ENCODE measurements at places on chromosomes 1 and 21. TPM values are rescaled to one million over a fixed set of nuclear protein-coding genes. Genes with fewer than 3 reads are reported as not detected.

The LRRC3 gene
- total RNA-seq, result 0.34 TPM

The GSTM1 gene
- not detected for total RNA-seq

The NCAM2 gene
- not detected for total RNA-seq

The GORAB gene
- total RNA-seq, result 5.5 TPM

The ZYG11A gene
- total RNA-seq, result 0.07 TPM

The CFHR1 gene
- total RNA-seq, result not detected

The OTUD3 gene
- total RNA-seq, result 10.1 TPM

The PTGFRN gene
- total RNA-seq, result 183 TPM

The GFI1 gene
- total RNA-seq, result under 0.01 TPM

The ADAMTSL4 gene
- total RNA-seq, result 2.8 TPM

The PIGC gene
- 14.6 TPM for total RNA-seq

The S1PR1 gene
- total RNA-seq, result 0.28 TPM

The TMEM52 gene
- 2.9 TPM for total RNA-seq

The ZNF695 gene
- 0.21 TPM for total RNA-seq

The RBM11 gene
- 0.34 TPM for total RNA-seq

The ESRRG gene
- not detected for total RNA-seq

The EFNA3 gene
- total RNA-seq, result 8.4 TPM

The ZNF593OS gene
- not detected for total RNA-seq

The CHAF1B gene
- 1.5 TPM for total RNA-seq

The SLFNL1 gene
- 0.21 TPM for total RNA-seq

The DCDC2B gene
- total RNA-seq, result not detected

The GOLT1A gene
- 0.71 TPM for total RNA-seq

The HSPA6 gene
- 1.0 TPM for total RNA-seq

The CCDC27 gene
- not detected for total RNA-seq

The PLD5 gene
- 1.0 TPM for total RNA-seq

The MORN1 gene
- total RNA-seq, result 16.8 TPM

The NFASC gene
- 0.34 TPM for total RNA-seq

The SH2D2A gene
- total RNA-seq, result 2.1 TPM

The EXO1 gene
- 0.36 TPM for total RNA-seq

The NR1I3 gene
- total RNA-seq, result not detected

The GJA4 gene
- not detected for total RNA-seq

The RBP7 gene
- 0.28 TPM for total RNA-seq

The ESPN gene
- total RNA-seq, result 2.4 TPM

The KRTAP19-3 gene
- total RNA-seq, result not detected

The ASCL5 gene
- 0.07 TPM for total RNA-seq

The PGLYRP3 gene
- 4.7 TPM for total RNA-seq

The S100A7 gene
- 2.1 TPM for total RNA-seq

The PAQR6 gene
- total RNA-seq, result 0.34 TPM

The GBP3 gene
- total RNA-seq, result 8.9 TPM

The KRTAP11-1 gene
- total RNA-seq, result not detected

The ASPM gene
- total RNA-seq, result 0.21 TPM

The ADAMTS4 gene
- total RNA-seq, result under 0.01 TPM

The GBP1 gene
- total RNA-seq, result 68.2 TPM

The LHX8 gene
- total RNA-seq, result not detected

The GNG4 gene
- total RNA-seq, result not detected

The NBPF19 gene
- 10.9 TPM for total RNA-seq

The AMY1B gene
- not detected for total RNA-seq

The HCRTR1 gene
- total RNA-seq, result not detected

The CLCN6 gene
- 7.4 TPM for total RNA-seq

The SMIM34 gene
- 0.14 TPM for total RNA-seq

The TBX19 gene
- 0.68 TPM for total RNA-seq

The CRABP2 gene
- total RNA-seq, result 22.9 TPM

The PRKCZ gene
- 42.1 TPM for total RNA-seq

The CDA gene
- 0.68 TPM for total RNA-seq

The HLX gene
- not detected for total RNA-seq

The FRRS1 gene
- 23.9 TPM for total RNA-seq

The GBP4 gene
- 0.36 TPM for total RNA-seq

The SPATA45 gene
- not detected for total RNA-seq

The SYT14 gene
- 0.14 TPM for total RNA-seq

The EPHB2 gene
- total RNA-seq, result 3.4 TPM
